ENCODE measurements at places on chromosomes 5 and 9.

DNA sequence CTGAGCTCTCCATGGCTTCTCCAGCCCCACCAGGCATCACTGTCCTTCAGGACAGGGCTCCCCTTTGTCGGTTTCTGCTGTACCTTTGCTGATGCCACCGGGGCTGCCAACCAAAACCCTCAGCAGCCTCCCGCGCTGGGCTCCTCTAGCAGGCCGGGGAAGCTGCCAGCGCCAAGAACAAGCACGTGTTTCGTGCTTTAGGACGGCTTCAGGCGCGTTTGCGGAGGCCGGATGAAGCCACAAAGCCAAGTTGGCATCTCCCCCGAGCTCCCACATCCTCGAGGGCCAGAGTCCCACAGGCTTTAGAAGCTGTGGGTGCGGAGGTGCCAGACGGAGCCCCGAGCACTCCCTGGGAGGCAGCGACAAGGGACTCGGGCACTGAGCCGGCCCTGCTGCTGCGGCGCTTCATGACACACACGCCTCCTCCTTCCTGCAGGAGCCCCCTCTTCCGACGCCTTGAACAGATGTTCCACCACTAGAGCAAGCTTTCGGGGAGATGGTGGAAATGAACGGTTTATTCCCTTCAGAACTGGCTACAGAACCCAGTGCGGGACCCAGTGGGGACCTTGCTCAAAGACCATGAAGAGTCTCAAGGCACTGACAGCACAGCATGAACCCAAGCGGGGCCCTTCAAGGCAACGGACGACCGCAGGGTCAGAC lies 36.7 kb downstream of the SARDH start:
- no peak for DNase-seq

- DNase-seq: no peak
These were observed 96.6 kb downstream of the RGS3 start for GRCh38 chr9:113559834-113560800.

- DNase-seq: no peak
These were observed 378.0 kb downstream of the LRRC70 start for GRCh38 chr5:62956597-62956996.

GRCh38 chr5:93658044-93658443 lies 75.0 kb downstream of the NR2F1 start:
- no peak for DNase-seq

- DNase-seq: no peak
These were observed 456.7 kb downstream of the TLE4 start for GRCh38 chr9:80028501-80028900.

- no peak for DNase-seq
These were observed 158.6 kb upstream of the PPP1R26 start for GRCh38 chr9:135320943-135321342.

DNA sequence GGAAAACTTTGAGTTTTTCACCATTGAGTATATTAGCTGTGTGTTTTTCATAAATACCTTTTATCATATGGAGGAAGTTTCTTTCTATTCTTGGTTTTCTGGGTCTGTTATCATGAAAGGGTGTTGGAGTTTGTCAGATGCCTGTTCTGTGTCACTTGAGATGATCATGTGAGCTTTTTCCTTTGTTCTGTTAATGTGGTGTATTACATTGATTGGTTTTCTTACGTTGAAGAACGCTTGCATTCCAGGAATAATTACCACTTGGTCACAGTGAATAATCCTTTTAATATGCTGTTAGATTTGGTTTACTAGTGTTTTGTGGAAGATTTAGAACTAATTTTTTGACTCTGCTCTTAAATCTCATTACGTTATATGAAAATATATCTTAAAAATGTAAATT lies 7.8 kb downstream of the PLEKHG4B start:
- DNase-seq: no peak

- no peak for DNase-seq
These were observed 31.1 kb downstream of the ZNF484 start for GRCh38 chr9:92846662-92847145.

DNA sequence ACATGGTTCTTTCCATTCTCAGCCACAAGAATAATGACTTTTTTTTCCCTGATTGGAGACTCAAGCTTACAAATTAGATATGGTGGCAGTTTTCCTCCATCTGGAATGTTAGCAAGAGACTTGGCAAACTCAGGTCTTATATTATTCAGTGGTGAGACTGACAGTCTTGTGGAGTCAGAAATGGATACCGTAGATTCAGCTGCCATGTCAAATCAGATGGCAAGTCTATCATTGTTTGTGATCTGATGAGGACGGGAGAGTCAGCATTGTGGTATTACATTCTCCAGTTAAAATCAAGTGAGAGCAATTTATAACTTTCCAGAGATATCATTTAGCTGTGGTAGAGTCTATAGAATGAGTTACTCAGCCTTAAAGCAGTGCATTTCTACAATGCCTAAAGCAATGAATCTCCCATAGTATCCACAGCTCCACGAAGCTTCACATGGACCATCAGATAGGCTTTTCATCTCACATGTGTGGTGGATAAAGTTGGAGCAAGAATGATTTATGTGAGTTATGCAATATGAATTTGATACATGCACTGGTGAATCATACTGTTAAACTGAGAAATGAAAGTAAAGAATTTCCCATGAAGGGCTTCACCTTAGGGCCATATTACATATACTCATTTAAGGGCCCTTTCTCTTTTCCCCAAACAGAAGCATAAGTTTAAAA lies 430.6 kb downstream of the ZNF608 start:
- no peak for DNase-seq

DNA sequence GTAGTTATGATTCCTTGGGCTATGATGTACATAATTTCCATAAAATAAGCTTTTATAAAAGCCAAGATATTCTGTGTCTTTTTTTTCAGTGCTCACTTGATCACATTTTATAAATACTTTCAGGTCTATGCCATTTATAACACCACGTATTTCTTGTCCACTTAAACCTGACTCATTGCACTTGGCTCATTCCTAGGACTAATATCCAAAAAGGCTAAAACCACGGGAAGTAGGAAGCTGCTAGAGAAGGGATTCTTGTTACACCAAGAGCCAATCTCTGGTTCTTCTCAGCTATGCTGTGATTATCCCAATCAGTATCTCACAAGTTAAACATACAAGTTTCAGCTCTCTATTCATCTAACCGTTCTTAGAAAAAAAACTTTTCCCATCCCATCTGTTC lies 80.4 kb upstream of the CDH6 start:
- no peak for DNase-seq

DNA sequence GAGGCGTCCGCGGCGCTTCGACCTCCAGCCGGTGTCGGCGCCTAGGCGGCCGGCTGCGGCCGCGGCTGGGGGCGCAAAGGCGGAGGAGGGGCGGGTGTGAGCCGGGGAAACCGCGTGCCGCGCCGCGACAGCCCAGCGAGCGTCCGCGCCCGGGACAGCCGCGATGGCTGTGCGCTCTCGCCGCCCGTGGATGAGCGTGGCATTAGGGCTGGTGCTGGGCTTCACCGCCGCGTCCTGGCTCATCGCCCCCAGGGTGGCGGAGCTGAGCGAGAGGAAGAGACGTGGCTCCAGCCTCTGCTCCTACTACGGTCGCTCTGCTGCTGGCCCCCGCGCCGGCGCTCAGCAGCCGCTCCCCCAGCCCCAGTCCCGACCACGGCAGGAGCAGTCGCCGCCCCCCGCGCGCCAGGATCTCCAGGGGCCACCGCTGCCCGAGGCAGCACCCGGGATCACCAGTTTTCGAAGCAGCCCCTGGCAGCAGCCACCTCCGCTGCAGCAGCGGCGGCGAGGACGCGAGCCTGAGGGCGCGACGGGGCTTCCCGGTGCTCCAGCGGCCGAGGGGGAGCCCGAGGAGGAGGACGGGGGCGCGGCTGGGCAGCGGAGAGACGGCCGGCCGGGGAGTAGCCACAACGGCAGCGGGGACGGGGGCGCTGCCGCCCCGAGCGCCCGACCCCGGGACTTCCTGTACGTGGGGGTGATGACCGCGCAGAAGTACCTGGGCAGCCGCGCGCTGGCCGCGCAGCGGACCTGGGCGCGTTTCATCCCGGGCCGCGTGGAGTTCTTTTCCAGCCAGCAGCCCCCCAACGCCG lies 605 bp downstream of the CHSY3 start:
- DNase-seq: no peak
